ENCODE measurements at places on chromosomes 3 and 15. TPM values are rescaled to one million over a fixed set of nuclear protein-coding genes. Genes with fewer than 3 reads are reported as not detected.

The PSTPIP1 gene
- total RNA-seq: 7.9 TPM

The RPL22L1 gene
- 6.0 TPM for total RNA-seq

The GRAMD1C gene
- 2.6 TPM for total RNA-seq

The UQCC5 gene
- 4.0 TPM for total RNA-seq

The TRPM1 gene
- not detected for total RNA-seq

The ZNF621 gene
- 11.9 TPM for total RNA-seq

The CAND2 gene
- 2.7 TPM for total RNA-seq

The GOLGA6L4 gene
- total RNA-seq: 4.0 TPM

DNA sequence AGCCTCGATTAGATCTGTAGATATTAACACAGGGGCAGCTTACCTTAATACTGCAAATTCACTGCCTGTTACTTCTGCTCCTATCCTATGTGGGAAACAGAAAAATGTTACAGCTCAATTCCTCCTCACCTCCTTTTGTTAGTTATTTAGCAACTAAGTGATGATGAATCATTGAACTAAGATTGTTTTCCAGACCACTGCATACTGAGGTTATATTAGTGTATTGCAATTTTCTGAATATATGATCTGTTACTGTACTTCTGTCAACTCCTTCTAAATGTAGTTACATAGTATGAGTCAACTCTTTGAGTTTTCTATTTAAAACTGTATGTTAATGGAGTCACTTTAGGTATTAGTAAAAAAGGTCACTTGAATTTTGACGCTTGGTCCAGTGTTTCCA, 331.5 kb upstream of the SLCO3A1 start:
- DNase-seq: no peak

DNA sequence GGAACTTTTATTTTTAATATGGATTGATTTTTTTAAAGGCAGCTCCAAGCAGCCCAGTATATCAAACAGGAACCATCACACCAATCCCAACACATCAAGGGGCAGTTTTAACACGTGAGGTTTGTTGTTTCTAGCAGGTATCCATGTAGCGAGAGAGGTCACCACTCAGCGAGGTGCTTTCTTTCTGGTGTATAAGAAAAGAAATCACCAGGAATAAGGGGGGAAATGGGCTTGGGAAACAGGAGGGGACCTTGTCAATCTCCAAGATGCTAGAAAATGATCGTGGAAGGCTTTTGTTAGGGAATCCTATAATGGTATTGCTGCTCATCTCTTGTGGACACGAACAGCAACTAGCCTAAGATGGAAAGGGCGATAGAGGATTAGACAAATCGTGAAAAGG, 402.9 kb upstream of the ATP11B start:
- DNase-seq: no peak

DNA sequence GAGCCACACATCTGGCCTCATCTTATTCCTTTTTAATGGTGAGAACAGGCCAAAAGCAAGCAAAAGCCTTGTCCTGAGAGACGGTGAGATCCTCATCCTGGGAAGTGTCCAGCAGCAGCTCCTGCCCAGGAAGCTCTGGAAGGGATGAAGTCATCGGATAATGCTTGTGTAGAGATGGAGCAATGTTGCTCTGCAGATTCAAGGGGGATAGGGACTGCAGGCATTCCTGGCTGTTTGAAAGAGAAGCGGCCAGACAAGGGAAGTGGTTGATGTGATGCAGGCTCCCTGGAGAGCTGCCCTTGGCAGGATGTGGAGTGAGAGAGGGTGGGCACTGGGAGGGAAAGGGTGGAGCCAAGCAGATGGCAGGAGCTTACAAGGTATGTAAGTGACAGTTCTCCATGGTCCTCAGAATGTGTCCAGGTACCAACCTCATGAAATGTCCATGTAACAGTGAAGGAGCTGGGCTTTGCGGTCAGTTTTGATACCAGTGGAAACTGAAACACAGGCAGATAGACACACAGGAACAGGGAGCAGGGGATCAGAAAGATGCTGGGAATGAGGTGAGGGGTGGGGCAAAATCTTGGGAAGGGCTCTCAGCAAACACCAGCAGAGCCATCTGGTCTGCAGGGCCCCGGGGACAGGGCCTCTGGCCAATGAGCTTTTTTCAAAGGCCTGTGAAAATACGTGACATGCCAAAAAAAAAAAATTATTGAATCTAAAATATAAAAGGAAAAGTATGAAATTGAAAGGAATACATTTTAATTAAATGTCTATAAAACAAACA, 32.2 kb upstream of the LACTB start:
- DNase-seq: peak; percentile 38

GRCh38 chr15:67331676-67332075, 77.1 kb downstream of the IQCH start:
- DNase-seq: no peak

- DNase-seq: no peak
These were observed 456.1 kb downstream of the MFSD1 start for GRCh38 chr3:159257954-159258353.

GRCh38 chr3:110806924-110807323, 264.7 kb upstream of the NECTIN3 start:
- DNase-seq: no peak

- DNase-seq: no peak
These were observed 66.0 kb downstream of the CGNL1 start for GRCh38 chr15:57442335-57442734.

GRCh38 chr3:152574461-152575079, 260.4 kb upstream of the P2RY1 start:
- DNase-seq: peak; percentile 29

GRCh38 chr3:38985581-38985980, 66.2 kb downstream of the SCN11A start:
- DNase-seq: no peak

DNA sequence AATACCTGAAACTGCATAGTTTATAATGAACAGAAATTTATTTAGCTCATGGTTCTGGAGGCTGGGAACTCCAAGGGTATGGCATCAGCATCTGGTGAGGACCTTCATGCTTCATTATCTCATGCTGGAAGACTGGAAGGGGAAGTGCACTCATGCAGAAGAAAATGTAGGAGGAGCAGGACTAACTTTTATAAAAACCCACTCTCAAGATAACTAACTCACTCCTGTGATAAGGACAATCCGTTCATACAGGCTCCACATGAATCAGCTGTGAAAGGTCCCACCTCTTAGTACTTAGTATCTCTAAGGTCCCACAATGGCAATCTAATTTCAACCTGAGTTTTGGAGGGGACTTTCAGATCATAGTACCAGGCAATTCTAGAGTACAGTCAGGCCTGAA, 33.6 kb upstream of the APH1B start:
- no peak for DNase-seq

GRCh38 chr3:88775026-88775690, 332.3 kb upstream of the EPHA3 start:
- no peak for DNase-seq

GRCh38 chr3:124927574-124928045, 6.9 kb downstream of the MUC13 start:
- DNase-seq: no peak

DNA sequence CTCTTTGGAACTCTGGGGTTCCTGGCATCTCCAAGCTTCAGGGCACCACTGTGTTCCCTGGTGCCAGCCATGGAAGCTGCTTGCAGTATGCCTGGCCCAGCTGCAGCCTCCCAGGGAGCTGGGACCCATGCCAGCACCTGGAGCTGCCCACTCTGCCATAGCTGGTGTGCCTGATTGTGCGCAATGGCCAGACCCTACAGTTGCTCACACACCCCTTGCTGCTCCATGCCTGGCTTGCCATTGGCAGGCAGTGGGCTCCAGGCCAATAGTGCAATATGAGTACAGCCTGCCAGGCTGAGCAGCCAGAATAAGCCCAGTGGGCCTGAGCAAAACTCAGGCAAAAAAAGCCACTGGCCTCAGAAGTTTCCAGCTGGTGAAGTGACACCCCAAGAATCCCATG, 43.8 kb upstream of the LRRFIP2 start:
- DNase-seq: no peak

DNA sequence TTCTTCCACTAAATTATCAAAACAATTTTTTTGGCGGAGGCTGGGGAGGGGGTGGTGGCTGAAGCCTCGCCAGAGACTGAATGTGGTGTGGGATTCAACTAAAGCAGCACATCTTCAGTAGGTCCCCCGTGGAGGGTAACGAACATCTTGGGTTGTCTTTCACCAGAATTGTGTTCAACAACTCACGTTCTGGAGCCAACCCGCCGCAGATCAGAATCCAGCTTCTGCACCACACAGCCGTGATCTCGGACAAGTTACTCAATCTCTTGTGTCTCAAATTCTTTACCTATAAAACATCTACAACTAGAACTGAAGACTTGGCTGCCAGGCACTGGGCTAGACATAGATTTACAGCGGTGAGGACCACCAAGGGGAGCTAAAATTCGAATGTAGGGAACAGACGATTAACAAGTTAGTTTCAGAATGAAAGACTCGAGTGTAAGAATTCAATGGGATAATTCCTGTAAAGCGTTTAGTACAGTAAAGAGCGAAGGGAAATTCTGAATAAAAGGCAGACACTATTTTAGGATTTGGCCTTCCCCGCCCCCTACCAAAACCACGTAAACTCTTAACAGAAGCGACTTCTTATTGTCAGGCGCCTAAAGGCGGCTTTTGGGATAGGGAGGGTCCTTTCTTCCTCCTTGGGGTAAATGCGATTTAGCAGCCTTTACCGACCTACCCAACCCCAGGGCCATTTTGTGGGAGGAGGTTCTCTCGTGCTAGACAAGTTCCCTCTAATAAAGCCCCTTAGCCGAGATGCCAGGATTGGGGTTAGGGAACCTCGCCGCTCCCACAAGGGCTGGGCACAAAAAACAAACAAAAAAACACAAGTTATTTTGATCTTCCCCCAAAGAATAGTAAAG, 697 bp upstream of the RAB5A start:
- DNase-seq: peak; percentile 35

DNA sequence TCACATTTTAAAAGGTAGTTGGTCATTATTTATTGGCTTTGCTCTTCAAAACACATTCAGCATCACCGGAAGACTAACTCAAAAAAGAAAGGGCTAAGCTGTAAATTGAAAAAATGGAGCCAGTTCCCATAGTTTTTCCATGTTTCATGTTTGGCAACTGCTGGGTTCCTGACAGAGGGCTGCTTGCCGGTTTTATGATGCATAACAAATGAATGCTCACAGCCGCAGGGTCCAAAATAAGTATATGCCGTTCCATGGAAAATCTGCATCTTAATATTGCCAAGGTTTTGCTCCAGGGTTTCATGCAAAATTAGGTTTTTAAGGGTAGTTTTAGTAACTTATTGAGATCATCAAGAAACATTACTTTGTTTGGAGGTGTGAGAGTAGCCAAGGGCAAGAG, 15.8 kb downstream of the SLC12A1 start:
- DNase-seq: no peak

DNA sequence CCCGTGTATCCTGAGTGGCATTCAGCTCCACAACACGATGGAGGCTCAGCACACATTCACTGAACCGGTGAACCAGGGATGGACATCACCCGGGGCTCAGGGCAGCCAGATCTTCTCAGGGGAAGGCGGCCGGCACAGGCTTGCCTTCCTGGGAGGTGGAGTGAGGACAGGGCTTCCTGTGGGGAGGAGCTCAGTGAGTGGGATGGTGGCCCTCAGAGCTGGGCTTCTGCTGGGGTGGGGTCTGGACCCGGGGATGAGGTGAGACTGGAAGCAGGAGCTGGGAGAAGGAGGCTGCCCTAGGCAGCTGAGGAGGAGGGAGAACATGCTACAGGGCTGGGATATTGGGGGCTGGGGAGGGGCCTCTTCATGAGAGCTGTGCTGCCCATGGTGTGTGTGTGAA, 58.5 kb upstream of the PRR23E start:
- DNase-seq: no peak

DNA sequence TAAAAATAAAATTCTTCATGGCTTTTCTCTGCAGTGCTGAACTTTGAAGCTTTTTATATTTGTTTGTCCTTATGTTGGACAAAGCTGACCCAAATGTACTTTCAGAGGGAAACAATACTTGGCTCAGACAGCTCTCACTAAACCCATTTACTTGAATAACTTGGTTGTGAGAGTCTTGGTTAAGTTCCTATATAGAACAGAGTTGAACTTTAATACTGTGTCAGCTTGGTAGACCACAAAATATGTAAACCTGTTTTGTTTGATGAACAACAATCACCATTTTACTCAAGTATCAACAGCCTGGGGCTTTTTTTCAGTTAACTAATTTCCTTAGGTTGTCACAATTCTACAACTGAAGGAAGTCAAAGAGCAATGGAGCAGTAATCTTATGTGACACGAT, 211.9 kb downstream of the CADM2 start:
- DNase-seq: no peak

- no peak for DNase-seq
These were observed 299.5 kb downstream of the ZBTB20 start for GRCh38 chr3:114847564-114847963.

GRCh38 chr3:66473181-66473580, 27.6 kb downstream of the LRIG1 start:
- no peak for DNase-seq

DNA sequence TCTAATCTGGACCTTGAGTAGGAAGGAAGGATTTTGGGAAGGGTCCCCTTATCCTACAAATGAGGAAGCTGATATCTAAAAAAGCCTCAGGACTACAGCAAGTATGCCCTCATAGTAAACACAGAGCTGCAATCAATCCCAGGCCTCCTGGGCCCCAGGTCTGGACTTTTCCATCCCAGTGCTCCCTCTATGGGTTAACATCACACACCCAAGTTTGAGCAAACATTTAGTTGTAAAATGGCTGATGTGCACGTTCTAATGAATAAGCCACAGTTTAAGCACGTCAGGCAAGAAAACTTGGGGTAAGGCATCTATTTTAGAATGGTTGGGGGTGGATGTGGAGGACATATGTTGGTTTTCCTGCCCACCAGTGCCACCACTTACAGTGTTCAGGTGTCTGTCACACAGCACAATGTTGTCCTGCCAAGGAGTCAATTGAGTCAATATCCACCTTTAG, 44.3 kb upstream of the UBE2E1 start:
- DNase-seq: peak; percentile 59

- DNase-seq: no peak
These were observed 54.6 kb downstream of the RNF111 start for GRCh38 chr15:59042041-59042440.

DNA sequence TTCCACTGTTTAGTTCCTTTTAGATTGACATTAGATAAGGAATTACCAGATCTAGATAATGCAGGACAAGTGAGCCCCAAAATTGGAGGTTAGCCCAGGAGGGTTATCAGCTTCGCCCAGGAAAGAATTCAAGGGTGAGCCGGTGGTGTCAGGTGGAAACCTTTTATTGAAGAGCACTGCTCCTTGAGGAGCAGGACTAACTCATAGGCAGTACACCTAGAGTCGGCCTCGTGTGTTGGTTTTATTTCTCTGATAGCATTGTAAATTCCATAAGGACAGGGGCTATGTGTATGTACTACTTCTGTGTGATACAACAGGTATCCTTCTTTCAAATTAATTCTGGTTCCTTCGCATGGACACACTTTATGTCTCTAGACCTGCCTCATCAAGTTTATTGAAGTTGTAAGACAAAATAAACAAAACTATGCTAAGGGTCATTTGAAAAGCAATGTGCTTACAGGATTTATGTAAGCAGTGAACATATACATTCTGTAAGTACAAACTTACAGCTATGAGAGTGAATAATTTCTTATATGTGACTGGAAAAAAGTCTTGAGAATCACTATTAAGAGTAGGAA, 57.2 kb downstream of the SNX4 start:
- peak; percentile 18 for DNase-seq

GRCh38 chr3:12903000-12903800, 61.8 kb upstream of the RPL32 start:
- no peak for DNase-seq

- DNase-seq: no peak
These were observed 128.4 kb downstream of the IGF1R start for GRCh38 chr15:98776607-98777281.

Measured in transverse colon (tissue), 4 donors.